AG08396 (cell line): ENCODE measurements at places on chromosomes 13 and 19.
A peak's percentile ranks its signal among the peaks of the same experiment; 100 is the strongest.

DNA sequence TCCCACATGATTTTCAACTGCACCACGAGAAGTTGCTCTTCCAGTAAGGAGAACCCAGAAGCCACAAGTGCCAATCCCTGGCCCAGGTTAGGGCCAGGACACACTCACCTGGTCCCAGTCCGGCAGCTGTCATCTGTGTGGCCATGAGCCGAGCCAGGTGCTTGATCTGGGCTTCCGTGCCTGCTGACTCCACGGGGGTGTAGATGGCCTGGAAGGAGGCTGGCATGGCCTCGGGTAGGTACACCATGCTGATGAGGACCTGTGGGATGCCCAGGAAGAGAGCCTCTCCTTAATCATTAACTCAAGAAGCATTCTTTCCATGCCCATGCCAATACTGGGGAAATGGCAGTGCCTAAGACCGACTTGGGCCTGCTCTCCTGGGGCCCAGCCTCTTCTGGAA lies 19.9 kb upstream of the RSPH6A start:
- no peak for DNase-seq

GRCh38 chr19:815079-815774 lies 6.5 kb downstream of the PLPPR3 start:
- DNase-seq = no peak

- DNase-seq = no peak
Observed at GRCh38 chr13:99983499-99984401, 2.2 kb downstream of the ZIC2 start.

- no peak for DNase-seq
Observed at GRCh38 chr13:93882086-93882651, 597.3 kb downstream of the DCT start.

GRCh38 chr13:44272692-44273091 lies 100.9 kb upstream of the SERP2 start:
- no peak for DNase-seq

DNA sequence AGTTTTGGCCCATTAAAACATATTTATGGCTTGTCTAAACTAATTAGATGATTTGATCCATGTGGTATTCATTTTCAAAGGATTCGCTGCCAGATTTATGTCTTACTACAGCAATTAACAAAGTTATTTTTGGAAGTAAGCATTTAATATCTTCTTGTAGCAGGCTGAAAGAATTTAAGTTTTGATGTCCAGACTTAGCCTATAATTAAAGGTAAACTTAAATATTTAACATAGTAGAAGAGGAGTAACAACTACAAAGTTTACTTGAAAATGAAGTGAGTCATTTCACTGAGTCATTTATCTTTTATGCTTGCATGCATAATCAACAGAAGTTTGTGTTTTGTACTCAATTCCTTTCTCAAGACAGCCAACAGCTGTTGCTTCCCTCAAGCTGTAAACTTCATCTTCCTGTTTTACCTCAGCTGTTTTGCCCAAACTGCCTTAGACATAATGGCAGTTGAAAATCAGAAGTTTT lies 58.1 kb downstream of the EDNRB start:
- peak; percentile 13 for DNase-seq

- DNase-seq = no peak
Observed at GRCh38 chr19:39701291-39701690, 3.0 kb upstream of the LGALS14 start.

- no peak for DNase-seq
Observed at GRCh38 chr13:27053210-27053884, 118.3 kb downstream of the USP12 start.

DNA sequence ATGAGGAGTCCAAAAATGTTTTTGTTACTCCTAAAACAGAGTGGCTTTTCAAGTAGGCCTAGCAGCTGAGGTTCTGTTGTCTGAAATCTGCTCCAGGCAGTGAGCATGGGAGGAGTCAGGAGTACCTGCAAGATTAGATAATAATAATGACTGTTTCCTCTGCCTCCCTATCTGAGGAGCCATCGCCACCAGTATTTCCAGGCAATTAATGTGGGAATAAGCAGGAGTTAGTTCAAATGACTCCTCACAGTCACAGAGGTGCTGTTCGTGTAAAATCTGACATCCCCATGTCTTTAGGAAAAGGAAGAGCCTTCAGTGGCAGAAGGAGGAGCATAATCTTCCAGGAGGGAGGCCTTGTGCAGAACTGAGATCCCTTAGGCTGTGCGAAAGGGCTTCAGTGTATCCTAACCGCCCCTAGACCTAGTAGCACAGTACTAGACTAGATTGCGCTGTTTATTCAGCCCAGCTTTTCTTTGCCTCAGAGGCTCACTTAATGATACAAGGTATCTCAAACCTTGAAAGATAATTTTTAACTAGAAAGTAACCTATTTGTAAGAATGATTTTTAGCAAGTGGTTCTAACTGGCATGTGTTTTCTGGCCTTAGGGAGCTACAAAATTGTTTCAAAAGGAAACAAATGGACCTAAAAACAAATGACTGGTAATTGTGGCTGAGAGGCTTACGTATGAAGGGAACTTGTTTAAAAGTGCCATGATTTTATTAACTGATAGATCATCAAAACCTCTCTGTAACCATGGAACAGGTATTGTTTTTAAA lies 49.0 kb downstream of the FREM2 start:
- no peak for DNase-seq

- DNase-seq = no peak
Observed at GRCh38 chr19:41330481-41330880, 20.5 kb downstream of the CCDC97 start.

DNA sequence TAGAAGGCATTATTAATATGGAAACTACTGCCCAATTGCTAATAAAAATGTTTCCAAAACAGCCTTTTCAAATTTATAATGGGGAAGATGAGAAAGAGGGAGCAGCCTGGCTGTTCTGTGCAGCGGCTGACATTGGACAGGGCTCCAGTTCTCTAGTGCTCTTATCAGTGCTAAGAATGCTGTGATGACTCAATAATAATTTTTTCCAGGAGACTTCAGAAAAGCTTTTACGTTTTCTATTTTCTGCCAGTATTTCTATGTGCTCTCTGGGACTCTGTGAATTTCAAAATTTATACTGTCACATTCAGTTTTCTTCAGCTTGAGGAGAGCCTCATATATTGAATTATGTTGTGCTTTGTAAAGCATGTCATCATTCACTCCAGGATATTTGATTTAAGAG lies 209.6 kb downstream of the VWA8 start:
- peak; percentile 25 for DNase-seq

DNA sequence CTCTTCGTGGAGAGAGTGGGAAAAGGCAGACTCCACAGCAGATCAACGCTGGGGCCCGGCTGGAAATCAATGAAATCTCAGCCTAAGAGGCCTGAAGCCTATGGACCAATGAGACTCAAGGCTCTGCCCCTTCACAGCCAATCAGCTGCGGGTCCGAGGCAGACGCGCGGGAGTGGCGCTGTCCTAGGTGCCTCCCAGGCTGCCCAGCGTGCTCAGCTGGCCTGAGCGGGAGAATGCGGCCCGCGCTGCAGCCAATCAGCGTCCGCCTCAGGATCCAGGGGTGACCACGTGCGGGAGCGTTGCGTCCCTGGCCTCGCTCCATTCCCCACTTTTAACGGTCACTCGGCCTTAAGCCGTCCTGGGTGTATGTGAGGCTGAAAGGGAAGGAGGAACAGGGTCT lies at the start of gene ZBTB32:
ZBTB32 (plus strand) TSS at position 341 of the 400 bp plus-strand sequence. CDS start 10,069 bp downstream, outside the sequence.
- DNase-seq = peak; percentile 87

- DNase-seq = no peak
Observed at GRCh38 chr13:63542770-63543169, 2127.1 kb upstream of the PCDH20 start.

DNA sequence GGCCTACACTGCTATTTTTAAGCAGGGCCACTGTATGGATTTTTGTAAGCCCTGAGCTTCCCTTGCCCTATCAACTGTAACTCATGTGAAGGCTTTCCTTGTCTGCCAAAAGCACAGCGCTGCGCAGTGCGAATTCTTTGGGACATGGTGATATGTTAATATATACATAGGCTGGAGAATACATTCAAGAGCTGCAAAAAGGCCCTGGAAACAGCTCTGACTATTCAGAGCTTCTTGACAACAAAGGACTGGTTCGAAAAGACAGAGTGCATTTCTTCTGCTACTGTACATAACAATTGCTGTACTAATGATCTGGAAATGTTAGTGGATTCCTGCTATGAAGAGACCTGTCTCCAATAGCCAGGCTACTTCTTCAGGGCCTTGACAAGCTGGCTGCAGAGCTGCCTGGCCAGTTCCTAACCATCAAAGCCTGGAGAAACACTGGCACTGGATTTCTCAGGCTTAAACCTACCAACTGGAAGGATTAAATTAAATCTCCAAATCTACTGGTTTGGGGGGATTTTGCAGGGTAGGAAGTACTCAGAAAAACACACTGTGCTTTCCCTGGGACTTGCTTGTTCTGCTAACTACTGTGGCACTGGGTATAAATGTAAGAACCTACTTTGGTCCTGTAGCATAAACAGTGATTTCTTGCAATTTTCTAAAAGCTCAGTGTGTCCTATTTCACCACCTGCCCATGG lies 246.9 kb downstream of the DNAJC15 start:
- DNase-seq = no peak

DNA sequence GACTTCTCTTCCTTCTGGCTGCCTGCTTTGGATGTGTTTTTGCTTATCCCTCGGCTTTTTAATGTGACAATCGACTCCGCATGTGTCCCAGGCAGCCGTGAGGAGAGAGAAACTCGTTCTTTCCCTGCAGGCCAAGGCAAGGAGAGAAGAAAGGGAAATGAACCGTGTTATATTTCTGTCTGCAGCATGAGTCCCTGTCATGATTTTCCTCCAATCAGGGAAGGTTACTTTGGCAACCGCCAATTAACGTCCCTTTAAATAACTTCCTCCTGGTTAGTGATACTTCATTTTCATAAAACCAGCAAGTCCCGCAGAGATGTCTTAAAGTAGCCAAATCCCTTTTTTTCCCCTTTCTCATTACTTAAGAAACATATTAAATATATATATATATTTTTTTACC lies 42.6 kb downstream of the RFC3 start:
- no peak for DNase-seq

- peak; percentile 98 for DNase-seq
Observed at GRCh38 chr19:12881172-12881808, at the start of gene DNASE2. Gene DNASE2 (minus strand): TSS chr19:12881449. CDS start chr19:12881375, 74 bp downstream.

DNA sequence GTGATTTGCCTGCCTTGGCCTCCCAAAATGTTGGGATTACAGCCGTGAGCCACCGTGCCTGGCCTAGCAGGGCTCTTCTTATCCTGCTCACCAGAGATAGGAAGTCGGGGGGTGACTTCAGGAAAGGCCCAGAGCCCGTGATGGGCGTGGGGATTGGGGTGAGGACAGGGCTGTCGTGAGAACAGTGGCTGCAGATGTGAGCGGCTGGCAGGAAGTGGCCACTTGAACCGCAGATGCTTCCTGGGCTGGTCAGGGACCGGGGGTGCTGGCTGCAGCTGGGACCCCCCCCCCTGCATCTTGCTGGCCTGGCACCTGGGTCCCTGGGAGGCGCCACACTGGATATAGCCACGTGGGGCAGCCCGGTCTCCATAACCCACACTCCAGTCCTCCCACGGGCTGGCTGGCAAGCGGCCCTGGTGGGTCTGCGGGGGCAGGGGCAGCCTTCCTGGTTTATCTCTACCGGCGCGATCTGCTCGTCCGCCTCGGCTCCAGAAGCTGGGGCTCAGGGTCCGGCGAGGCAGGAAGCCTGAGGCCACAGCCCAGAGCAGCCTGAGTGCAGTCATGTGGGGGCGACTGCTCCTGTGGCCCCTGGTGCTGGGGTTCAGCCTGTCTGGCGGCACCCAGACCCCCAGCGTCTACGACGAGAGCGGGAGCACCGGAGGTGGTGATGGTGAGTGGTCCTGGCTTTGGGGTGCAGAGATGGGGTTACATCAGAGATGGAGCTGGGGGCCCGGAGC lies at the start of gene F2RL3:
F2RL3 (plus strand) TSS at position 371 of the 737 bp plus-strand sequence; CDS start at position 562, 191 bp downstream.
- DNase-seq = peak; percentile 36

GRCh38 chr19:48992581-48993174 lies 431 bp downstream of the GYS1 start:
- DNase-seq = no peak

GRCh38 chr19:3692141-3693024 lies 7.9 kb downstream of the PIP5K1C start:
- peak; percentile 66 for DNase-seq

DNA sequence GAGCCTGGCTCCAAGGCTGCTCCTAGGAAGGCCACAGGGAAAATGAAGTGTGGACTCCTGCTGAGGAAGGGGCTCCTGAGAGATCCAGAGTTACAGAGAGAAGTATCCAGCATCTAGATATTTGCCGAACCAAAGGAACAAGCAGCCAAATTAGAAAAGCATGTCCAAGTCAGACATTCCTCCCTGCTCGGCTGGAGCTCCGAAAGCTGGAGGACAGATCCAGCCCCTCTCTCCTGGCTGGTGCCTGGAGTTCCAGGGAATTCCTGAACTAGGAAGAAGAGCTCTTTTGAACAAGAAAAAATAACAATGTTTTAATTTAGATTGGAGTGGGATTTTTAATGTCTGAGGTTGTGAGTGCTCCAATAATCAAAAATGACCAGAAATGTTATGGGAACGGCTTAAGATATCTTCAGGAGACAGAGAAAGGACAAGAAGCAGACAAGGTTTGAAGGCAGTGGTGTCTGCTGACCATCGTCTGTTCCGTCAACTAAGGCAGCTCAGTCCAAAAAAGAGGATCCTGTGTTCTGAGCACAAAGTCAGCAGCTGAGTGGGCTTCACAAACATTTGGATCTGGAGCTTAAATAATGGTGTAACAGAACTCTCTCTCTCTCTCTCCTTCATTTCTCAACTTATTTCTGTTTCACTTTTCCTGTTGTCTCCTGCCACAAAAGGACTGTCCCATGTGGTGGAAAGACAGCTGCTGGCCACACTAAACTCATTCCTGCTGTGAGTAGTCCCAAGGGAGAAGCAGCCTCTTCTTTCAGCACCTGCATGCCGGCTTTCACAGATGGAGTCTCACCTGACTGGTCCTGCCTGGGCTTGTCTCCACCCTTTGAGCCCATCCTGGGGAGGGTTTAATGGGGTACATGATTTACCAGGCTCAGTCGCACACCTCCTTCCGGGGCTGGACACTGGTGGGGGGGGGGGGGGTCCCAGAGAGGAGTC lies 31.5 kb upstream of the IRS2 start:
- DNase-seq = no peak

- DNase-seq = peak; percentile 27
Observed at GRCh38 chr13:66618702-66619101, 611.4 kb downstream of the PCDH9 start.

GRCh38 chr13:79392882-79393563 lies 13.0 kb downstream of the RBM26 start:
- no peak for DNase-seq

- peak; percentile 50 for DNase-seq
Observed at GRCh38 chr19:46068345-46069258, 27.8 kb upstream of the IGFL4 start.
